IPS-NIHi11 (cell line): ENCODE measurements at places on chromosomes 11 and 22.

DNA sequence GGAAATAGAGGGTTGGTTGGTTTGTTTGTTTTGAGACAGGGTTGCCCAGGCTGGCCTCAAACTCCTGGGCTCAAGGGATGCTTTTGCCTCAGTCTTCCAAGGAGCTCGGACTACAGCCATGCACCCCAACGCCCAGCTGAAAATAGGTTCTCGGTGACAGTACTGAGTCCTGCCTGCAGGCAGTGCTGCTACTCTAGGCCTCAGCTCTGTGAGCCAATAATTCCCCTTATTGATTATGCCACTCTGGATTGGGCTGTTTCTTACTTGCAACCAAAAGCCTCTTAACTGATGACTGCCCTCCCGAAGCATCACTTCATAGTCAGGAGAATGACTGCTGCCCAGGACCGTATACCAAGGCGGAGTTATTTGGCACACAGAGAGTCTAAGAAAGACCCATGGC is 1.2 kb upstream of the C11orf16 start:
- DNase-seq = no peak

- no peak for DNase-seq
These were observed 20.4 kb upstream of the LYVE1 start for GRCh38 chr11:10588904-10589303.

DNA sequence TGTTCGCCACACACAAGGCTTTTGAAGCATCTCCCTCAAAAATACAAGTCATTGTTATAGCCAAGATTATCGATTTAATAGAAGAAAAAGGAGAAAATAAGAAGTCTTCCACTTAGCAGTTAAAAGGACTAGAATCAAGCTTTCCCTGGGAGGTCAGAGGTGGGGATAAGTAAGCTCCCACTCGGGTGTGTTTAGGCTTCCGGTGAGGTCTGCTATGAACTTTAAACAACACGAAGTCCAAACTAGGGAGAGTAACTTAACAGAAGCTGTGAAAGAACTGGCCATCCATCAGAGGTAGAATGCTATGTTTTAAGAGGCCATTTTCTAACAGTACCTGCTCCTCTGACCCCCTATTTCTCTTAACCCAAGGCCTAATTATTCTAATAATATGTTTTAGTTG is 91.4 kb upstream of the APOA1 start:
- DNase-seq = no peak

- DNase-seq = no peak
These were observed 98.0 kb upstream of the TBCEL start for GRCh38 chr11:120925944-120926343.

- DNase-seq = no peak
These were observed 93.8 kb upstream of the ARHGAP42 start for GRCh38 chr11:100593291-100593690.

DNA sequence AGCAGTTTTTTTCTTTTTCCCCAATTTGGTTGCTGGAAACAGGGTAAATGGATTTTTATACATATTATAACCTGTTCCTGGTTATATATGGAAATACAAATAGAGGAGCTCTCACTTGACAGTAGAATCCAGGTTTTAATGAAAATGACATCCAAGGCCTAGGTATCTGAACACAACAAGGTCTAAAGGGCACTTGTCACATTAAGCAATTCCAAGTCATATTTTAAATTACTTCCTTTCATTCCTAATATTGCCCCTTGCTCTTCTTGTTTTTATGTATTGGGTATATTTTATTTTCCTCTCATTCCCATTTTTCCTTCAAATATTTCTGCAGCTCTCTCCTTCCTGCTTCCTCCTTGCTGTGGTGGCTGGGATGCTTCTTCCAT is 27.1 kb downstream of the CTNND1 start:
- no peak for DNase-seq

DNA sequence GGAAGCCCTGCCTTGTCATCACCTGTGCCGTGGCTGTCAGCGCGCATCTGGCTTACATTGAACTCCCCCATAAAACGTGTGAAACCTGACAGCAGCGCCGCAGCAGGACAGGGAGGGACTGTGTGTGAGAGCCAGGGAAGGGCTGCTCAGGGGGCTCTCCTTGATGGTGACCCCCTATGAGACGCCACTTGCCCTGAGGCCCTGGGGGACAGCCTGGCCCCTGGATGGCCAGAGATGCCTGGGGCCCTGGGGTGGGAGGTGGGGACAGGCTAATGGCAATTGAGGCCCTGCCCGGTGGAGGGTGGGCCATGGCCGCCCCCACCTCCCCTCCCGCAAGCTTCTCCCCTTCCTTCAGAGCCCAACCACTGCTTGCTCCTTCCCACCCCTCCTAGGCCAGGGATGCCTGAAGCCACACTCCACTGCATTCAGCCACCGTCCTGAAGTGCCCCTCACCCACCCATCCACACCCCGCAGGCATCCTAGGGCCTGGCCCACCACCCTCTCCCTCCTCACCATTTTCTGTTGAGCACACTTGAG is 35.3 kb upstream of the KCNQ1OT1 start:
- DNase-seq = no peak

- DNase-seq = no peak
These were observed 271.7 kb downstream of the CTTN start for GRCh38 chr11:70669871-70670675.

DNA sequence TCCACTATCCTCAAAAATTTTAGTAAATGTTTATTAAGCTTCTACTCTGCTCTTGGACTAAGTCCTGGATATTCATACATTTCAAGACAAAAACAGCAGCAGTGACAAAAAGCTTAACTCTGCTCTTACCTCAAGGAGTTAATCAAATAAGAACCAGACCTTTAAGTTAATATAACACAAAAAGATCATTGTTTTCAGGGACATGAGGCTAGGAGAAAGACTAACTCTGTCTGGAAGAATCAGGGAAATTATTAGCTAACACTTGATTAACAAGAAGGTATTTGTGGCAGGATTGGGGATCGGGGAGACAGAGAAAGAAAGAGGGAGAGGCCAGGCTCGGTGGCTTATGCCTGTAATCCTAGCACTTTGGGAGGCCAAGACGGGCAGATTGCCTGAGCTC is 74.4 kb downstream of the PPP2R1B start:
- no peak for DNase-seq

GRCh38 chr22:39476664-39477063 is 19.9 kb downstream of the MGAT3 start:
- no peak for DNase-seq

DNA sequence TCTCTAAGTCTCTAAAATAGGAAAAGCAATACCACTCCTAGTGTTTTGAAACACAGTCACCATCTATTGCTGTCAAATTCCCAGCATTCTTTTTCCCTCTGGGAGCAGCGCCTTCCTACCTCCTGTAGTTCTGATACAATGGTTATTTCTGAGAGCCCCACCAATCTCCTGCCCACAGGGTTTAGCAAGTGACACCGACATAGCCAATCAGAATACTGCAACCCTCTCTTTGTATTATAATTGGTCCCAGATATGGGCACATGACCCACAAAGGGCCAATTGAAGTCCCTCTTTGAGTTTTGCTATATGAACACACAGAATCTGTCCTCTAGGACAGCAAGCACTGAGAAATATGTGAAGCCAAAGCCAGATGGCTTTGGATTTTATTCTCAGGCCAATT is 16.9 kb upstream of the ARHGAP42 start:
- peak; percentile 39 for DNase-seq

DNA sequence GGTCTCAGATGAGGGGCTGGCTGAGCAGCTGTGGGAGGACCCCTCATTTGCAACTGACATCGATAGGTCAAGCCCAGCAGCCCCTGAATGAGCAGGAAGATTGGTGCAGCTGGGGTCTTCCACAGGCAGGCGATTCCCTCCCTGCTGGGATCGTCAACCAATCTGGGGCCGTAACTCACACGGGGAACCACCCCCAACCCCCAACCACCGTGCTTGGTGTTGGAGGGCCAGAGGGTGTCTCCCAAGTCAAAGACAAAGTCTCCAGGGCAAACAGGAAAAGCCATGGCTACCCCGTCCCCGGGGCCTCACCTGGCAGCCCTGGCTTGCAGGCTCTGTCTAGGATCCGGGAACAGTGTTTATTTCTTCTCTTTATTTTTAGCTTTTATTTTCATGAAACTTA is 26.9 kb upstream of the SCUBE1 start:
- peak; percentile 54 for DNase-seq

DNA sequence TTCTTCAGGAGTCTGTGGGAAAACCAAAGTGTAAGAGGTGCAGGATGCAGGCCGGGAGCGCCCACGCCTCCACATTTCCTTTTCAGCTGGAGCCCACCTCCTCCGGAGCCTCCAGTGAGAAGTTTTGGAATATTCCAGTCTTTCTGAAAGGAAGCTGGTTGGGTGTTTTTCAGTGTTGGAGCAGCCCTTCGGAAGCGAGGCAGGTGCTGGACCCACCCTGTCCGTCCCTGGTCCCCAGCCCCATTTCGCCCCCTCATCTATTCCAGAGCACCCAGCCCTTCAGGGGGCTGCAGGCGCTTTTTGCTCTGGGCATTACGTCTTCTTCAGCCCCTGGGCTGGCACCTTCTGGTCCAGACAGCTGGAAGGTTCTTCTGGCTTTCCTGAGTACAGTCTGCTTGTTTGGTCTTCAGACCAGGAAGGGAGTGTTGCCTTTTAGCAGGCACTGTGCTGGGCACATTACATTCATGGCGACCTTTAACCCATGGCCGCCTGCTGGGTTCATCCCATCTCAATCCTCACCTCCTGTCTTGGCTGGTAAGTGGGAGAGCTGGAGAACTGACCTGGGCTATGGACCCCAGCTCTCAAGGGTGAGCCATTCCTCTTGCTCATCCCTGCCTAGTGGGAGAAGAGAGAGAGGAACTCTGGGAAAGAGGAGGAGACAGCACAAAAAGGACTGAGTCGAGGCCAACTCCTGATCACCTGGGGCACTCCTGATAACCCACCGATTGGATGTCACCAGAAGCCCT is 710 bp upstream of the THY1 start:
- DNase-seq = no peak

DNA sequence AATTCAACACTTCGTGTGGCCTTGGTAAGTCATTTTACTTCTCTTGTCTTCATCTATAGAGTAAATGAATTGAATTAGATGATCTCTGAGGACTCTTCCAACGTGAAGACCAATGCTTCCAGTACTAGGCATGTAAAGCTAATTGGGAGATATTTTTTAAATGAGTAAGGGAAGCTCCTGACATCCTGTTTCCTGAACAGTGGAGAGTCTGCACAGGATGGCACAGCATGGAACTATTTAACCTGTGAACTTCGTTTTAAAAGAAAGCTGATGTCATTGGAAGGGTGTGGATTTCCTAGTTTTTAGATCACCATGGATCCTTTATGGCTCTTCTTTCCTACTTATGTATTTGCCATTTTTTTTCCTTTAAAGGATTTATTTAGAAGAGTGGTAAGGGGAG is 48.4 kb upstream of the HSD17B12 start:
- no peak for DNase-seq

DNA sequence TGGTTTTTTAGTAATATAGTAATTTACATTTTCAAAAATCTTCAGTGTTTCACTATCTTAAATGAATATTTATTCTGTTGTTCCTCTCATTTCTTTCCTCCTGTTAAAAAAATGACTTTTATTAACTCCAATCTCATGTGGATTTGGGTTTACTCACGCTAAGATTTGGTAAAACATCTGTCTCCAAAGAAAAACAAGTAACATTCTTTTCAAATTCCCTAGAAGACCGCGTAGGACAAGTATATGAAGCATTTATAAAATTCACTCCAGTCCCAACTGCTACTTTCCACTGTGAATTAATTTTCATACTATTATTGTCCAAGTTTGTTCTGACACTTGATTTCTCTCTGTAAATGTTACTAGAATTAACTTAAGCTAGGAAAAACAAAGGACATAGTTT is 26.2 kb downstream of the SBF2 start:
- no peak for DNase-seq

GRCh38 chr11:1514336-1515061 is 27.9 kb upstream of the MOB2 start:
- no peak for DNase-seq

- no peak for DNase-seq
These were observed 301.8 kb upstream of the API5 start for GRCh38 chr11:43010042-43010441.

DNA sequence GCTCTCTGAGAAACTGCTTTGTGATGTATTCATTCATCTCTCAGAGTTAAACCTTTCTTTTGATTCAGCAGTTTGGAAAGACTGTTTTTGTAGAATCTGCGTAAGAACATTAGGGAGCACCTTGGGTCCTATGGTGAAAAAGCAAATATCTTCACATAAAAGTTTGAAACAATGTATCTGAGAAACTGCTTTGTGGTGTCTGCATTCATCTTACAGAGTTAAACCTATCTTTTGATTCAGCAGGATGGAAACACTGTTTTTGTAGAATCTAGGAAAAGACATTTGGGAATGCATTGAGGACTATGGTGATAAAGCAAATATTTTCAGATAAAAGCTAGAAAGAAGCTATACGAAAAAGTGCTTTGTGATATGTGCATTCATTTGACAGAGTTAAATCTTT is 361.3 kb downstream of the OR4C45 start:
- no peak for DNase-seq

GRCh38 chr11:116742104-116742503 is 30.7 kb downstream of the BUD13 start:
- peak; percentile 29 for DNase-seq

GRCh38 chr11:134513585-134514120 is 101.6 kb upstream of the B3GAT1 start:
- DNase-seq = no peak

DNA sequence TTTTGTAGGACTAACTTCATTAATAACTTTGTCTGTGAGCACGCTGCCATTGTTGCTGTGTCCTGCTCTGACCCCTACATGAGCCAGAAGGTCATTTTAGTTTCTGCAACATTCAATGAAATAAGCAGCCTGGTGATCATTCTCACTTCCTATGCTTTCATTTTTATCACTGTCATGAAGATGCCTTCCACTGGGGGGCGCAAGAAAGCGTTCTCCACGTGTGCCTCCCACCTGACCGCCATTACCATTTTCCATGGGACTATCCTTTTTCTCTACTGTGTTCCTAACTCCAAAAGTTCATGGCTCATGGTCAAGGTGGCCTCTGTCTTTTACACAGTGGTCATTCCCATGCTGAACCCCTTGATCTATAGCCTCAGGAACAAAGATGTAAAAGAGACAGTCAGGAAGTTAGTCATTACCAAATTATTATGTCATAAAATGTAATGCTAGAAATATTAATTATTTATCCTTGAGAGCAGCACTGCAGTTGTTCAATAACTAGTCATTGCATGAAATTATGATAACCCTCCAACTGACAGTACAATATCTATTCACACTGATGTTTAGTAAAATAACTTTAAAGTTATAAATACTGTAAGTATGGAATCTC is 46.4 kb upstream of the OR5D13 start:
- no peak for DNase-seq

GRCh38 chr22:49435596-49435995 is 392.1 kb downstream of the BRD1 start:
- no peak for DNase-seq

GRCh38 chr11:107785401-107785800 is 73.2 kb downstream of the SLC35F2 start:
- DNase-seq = no peak

- no peak for DNase-seq
These were observed 84.5 kb upstream of the RASSF10 start for GRCh38 chr11:12924650-12925049.

DNA sequence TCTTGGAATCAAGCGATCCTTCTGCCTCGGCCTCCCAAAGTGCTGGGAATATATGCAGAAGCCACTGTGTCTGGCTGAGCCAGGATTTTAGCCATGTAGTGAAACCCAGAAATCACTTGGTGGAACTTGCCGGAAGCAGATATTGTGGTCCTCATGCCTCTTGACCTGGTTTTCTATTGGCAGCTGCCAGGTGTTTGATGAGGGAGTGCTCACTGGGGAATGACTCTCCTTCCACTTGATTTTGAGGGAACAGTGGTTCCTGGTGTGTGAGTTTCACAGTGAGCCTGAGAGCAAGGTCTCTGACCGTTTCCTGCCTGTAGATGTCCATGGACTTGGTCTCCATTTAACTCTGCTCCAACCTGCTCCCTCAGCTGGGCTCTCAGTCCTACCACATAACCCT is 34.7 kb upstream of the ELF5 start:
- DNase-seq = no peak
